Stimulated activated CD4-positive, alpha-beta T cell treated with anti-CD3 and anti-CD28 coated beads, Interleukin-4, amount 100 ng/mL, for 48 hours (primary cell): ENCODE measurements at places on chromosomes 12 and 14.

DNA sequence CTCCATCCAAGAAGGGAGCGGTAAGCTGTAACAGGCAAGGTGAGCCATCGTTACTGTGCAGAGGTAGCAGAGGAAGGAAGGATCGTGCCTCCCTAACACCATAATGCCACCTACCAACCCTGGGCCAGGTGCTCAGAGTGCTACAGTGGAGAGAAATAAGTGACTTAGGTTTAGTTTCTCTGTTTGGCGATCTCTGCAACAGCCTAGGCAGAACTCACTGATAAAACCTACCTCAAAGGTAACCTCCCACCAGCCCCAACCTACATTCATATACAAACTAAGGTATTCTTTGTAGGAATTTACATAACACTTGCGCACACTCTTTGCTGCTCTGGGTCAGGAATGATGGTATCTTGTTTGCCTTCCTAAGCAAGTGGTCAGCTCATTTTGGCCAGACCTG lies 93.4 kb upstream of the TMEM132D start:
- DNase-seq: no peak

DNA sequence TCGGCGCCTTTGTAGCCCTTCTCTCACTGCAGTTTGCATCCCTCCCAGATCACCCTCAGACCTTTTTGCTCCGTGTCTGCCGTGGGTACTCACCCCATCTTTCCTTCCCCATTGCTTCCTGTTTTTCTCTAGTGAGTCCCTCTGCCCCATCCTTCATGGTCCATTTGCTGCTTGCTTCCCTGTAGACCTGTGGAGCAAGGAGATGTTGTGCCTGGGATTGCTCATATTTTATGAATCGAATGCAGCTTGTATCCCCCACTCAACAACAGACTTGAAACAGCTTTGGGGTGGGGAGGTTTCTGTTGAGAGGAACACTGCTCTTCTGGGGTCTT lies 661 bp downstream of the DENR start:
- no peak for DNase-seq

- no peak for DNase-seq
Measured at GRCh38 chr14:60294411-60295069, 45.5 kb downstream of the PPM1A start.

- no peak for DNase-seq
Measured at GRCh38 chr12:62629413-62629812, 162.8 kb downstream of the MON2 start.

DNA sequence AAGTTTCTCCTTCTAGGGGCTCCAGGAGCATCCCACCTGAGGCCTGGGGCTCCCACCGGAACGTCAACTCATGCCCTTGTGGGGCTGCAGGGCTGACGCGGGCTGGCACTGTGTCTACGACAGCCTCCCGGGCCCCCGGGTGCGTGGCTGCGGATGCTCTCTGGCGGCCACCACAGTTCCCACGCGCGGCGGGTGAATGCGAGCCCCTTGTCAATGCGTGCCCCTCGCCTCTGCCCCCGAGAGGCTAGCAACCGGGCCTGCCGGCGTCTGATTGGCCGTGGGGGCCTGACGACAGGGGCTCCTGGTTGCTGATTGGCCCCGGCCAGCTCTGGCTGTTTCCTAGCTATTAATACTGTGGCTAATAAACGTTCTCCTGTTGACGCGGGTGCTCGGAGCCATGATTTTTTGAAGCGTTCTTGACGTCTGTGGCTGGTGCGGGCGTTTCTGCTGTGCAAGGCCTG lies 1.8 kb upstream of the MEG3 start:
- DNase-seq: no peak

DNA sequence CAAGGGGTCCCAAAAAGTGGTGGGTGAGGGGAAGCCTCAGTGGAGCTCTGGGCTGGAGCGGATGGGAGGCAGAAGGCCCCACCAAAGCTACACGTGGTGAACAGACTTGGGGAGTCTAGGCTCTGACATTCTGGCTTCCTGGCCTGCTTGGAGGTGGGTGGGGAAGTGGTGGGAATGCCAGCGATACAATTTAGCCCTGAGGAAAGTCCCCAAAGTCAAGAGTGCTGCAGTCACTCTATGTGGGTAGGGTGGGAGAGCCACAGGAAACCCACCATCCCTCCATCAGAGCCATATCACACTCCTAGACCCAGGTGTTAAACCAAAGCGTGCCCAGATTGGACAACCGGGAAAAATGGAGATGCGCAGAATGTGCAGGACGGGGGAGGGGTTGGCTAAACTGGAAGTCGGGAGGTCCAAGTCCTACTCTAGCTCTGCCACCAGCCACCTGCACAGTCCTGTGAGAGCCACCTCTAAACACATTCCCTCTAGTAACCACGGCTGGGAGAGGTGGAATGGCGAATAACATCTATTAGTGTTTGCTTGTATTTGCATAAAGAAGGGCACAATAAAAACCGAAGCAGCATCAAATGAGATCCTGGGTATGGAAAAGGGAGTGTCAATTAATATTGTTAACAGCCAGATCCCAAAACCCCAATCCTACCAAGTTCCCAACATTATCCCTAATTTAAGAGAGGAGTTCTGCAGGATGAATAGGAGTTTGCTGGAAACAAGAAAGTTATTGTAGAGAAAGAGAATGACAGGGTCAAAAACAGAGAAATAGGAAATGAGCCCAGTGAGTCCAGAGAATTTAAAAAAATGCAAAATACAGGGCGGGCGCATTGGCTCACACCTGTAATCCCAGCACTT lies 14.0 kb upstream of the CD9 start:
- no peak for DNase-seq

DNA sequence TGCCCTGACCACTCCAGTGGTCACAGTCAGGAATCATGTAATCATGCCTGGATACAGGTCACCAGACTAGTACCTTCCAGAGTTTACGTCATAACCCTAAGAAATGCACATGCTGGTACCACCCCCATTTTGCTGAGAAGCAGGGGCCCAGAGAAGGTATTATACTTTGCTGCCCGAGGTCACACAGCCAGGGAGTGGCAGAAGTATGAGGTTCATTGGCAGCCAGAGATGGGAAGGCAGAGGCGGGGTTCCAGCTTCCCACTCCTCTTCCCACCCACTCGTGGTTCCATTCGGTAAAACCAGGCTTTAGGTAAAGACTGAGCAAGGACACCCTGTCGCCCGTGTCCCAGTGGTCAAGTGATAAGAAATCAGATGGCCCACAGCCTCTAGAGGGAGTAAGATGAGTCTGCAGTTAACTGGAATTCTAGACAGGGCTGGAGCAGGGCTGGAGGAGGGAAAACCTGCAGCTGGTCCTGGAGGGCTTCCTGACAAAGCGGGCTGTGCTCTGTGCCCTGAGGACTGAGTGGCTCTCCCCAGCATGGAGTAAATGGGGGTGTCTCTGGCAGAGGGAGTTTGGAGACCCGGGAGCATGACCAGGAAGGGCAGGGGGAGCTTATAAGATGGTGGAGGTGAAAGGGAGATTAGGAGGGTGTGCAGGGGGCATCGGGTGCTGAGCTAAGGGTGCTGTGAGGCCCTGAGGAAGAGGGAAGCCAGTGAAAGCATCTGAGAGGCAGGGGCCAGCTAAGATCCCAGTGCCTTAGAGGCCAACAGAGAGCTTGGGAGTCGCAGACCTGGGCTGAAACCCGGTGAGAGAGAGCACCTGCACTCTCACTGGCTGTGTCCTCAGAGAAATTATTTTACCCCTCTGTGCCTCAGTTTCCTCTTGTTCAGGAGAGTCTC lies 5.7 kb downstream of the FAM222A start:
- DNase-seq: no peak

DNA sequence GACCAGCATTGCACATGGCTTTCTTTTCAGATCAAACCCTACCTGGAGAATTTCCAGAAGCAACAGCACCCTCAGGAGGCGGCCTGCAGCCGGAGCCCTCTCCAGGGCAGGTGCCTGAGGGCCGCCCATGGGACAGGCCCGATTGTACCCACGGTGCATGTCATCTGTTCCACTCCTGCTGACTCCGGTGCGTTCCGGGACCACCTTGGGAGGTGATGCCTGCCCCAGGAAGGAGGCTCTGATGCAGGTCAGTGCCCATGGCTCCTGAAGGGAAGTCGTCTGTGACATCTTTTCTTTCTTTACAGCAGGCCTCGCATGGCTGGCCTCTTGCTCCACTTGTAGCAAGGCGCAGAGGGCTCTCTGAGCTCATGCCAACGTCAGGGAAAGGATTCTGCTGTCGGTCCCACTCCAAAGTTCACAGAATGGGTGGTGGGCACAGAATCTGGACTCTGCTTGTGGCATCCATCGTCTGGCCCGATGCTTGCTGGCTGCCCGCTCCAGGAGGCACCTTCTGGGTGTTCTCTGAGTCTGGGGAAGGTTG lies 160.7 kb upstream of the RTL1 start:
- no peak for DNase-seq

DNA sequence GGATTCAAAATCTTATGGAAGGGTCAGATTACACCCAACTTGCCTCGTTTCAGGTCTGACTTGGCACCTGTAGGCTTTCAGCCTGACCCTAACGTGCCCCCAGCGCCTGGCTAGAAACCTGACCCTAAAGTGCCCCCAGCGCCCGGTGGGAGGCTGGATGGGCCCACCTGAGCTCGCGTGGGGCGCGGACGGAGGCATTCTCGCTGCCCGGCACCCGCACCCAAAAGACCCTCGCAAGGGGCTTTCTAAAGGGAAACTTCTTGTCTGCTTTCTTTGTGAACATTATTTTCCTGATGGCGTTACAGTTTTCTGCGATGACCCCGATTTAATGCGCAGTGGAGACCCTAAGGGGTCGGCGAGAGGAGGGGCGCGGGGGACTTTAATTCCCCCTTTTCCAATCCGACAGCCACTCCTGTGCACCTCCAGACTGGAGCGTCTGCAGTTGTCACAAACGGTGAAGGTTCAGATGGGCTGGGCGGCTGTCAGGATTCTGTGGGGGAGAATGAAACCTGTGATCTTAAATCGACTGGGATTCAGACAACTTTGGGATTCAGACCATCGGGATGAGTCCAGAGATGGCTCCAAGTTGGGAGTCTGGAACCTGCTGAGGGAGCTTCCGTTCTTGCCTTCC lies 751 bp upstream of the HRK start:
- no peak for DNase-seq

GRCh38 chr14:102424923-102425322 lies 62.2 kb downstream of the TECPR2 start:
- DNase-seq: no peak

GRCh38 chr12:121570467-121571283 lies 10.1 kb downstream of the KDM2B start:
- no peak for DNase-seq

GRCh38 chr14:84404246-84404645 lies 1125.7 kb upstream of the FLRT2 start:
- no peak for DNase-seq

DNA sequence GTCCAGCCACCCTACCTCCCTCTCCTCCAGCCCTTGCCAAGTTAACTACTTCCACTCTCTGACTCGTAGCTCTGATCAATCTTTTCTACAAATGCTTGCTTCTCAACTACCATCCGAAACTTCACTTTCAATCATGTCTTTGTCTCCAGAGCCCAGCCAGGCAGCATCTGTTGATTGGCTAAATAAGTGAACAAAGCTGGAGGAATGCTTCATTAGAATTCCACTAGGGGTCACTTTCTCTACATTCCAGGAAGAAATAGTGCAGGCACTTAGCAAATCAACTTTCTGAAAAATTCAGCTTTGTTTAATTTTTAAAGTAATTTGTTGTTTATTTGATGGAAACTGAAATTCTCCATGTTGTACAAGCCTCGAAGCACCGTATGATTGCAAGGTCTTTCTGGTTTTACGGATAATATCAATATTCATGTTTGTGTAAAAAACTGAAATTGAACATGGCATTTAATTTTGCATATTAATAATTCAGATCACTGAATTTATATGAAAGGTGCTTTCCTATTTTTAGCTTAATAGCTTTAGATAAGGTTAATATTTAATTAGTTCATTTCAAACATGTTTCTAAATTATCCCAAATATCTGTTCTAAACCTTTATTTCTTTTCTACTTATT lies 32.4 kb upstream of the HELB start:
- DNase-seq: no peak

DNA sequence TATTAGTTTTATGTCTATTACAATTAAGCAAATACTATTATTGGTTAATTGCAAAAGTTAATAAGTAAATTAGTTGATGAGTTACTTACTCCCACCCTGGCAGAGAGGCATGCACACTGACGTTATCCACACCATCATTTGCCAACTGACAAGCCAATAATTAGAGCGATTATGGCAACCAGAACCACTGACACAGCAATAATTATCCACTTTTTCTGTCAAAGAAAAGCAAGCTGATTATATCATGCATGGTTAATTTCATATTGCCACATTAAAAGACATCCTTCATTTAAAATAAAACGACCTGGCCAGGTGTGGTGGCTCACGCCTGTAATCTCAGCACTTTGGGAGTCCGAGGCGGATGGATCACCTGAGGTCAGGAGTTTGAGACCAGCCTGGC lies 43.1 kb downstream of the STX2 start:
- no peak for DNase-seq

DNA sequence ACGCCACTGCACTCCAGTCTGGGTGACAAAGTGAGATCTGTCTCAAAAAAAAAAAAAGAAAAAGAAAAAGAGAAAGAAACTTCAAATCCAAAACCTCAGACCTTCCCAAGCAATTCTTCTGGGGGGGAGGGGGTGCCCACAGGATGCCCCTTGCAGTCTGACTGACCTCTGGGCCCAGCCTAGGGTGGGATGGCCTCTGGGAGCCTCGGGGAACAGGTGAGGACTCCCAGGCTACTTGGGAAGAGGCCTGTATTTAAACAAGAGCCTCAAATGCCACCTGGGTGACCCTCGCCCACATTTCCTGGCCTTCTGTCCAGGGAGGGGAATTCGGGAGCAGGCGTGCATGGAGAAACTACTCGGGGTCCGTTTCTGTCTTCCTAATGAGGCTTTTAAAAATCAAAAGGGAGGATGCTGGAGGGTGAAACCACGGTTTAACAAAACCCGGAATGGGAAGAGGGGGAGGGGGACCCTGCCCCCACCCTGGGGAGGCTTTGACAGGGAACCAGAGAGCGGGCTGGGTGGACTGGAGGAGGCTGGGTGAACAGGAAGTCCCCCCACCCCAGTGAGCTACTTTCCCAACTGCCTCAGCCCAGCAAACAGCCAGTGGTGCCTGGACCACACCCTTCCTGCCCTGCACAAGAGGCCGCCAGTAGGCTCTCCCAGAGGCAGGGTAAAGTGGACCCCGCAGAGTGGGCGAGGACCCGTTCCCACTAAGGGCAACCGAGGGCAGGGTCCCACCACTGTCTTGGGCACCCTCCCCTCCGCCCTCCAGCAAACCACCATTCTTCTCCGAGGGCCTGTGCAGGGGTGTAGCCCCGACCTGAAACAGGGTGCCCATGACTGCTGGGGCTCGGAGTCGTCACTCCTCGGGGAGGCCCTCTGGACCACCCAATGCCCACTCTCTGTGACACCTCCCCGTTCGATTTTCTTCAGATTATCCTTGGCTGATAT lies 1.5 kb upstream of the FBRSL1 start:
- no peak for DNase-seq

- DNase-seq: no peak
Measured at GRCh38 chr12:4300883-4301282, 20.1 kb upstream of the TIGAR start.

DNA sequence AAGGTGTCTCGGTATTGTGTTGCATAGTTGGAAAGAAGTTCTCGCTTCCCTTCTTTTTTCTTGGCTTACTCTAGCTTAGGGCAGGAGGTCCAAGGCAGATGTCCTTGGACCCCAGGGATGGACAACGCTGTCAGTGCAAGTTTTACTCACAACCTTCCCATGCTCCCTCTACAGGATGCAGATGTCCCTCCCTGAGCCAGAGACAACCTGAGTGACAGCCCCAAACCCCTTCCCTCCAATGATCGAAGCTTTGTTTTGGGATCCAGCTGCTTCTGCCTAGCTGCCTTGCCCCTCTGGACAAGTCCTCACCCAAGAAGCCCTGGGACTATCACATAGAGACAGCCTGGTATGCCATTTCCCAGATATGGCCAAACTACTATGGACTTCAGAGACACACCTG lies 112.0 kb upstream of the RAP1B start:
- DNase-seq: no peak
